ENCODE measurements at places on chromosomes 1 and 21. TPM values are rescaled to one million over a fixed set of nuclear protein-coding genes. Genes with fewer than 3 reads are reported as not detected.
A peak's percentile ranks its signal among the peaks of the same experiment; 100 is the strongest.

GRCh38 chr1:11654939-11655808, 497 bp downstream of the FBXO44 start:
- no peak for DNase-seq

GRCh38 chr1:202017749-202018467, 7.5 kb downstream of the ELF3 start:
- DNase-seq, result no peak

GRCh38 chr1:248926401-248927182, 20.6 kb downstream of the PGBD2 start:
- peak; percentile 26 for DNase-seq

DNA sequence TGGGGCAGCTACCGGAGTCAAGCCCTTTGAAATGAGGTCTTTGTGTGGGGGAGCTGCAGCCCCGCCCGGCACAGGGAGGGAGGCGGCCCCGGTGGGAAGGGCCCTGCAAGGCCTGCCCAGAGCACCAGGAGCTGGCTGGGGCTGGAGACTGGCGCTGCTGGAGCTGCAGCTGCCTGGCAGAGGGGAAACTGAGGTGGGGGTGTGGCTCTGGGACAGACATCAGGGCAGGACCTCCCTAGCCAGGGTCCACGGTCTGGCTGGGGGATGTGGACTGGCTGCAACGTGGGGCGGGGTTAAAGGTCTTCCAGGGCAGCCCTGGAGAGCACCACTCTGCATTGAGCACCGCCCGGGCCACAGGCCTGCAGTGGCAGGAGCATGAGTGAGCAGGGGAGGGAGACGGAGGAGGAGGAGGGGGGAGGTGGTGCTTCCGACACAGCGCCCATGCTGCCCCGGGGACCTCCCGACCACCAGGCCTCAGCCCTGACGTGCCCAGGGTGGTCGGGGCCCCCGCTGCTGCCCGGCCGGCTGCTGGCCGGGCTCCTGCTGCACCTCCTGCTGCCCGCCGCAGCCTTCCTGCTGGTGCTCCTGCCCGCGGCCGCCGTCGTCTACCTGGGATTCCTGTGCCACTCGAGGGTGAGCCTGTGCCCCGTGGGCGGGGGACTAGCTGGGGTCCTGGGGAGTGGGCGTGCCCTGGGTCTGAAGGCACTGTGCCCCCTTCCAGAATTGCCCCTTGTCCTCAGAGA, 4.8 kb upstream of the ANKRD65 start:
- DNase-seq, result no peak

Gene PI4KB
- 46.6 TPM for total RNA-seq

Gene TLCD4
- 0.38 TPM for total RNA-seq

Gene UBR4
- total RNA-seq, result 133 TPM

- no peak for DNase-seq
These were observed 8.3 kb downstream of the EPHX1 start for GRCh38 chr1:225818229-225818628.

GRCh38 chr1:77024500-77024899, 157.2 kb downstream of the ST6GALNAC5 start:
- no peak for DNase-seq

Gene TBX15
- not detected for total RNA-seq
